ENCODE measurements at places on chromosomes 16 and 17. TPM values are rescaled to one million over a fixed set of nuclear protein-coding genes. Genes with fewer than 3 reads are reported as not detected.

DNA sequence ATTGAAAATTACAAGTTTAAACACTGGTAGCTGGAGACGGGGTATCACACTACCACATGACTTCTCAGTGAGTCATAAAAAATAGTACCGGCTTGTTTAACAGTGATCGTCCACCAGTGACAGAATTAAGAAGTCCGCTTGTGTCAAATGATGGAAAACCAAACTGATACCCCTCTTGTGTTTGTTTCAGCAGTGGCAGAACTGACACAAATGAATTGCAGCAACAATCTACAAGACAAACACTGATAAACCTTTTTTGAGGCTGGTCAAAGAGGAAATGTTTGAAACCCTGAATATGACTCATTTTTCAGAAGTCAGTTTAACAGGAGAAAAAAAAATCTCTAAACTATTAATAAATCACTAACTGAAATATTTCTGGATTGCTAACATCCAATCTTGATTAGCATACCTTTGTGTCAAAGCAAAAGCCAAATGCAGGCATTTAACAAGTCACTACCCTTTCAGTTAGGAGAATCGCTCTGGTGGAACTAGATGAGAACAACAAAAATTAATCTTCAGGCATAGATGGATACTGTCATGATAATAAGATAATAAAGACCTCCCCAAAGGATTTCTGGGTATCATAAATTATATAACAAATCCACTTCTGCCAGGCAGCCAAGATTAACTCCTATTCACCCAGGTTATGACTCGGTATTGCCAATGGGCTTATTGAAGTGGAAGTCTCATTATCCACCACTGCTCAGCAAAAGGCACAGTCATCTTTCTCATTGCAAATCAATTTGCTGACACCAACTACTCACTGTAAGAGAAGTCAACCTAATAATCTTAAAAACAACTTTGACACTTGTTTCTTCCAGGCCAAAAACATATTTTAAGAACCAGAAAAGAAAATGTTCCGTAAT, 20.8 kb downstream of the DCUN1D3 start:
- no peak for DNase-seq

- DNase-seq = no peak
These were observed 11.0 kb upstream of the MVD start for GRCh38 chr16:88673716-88674379.

DNA sequence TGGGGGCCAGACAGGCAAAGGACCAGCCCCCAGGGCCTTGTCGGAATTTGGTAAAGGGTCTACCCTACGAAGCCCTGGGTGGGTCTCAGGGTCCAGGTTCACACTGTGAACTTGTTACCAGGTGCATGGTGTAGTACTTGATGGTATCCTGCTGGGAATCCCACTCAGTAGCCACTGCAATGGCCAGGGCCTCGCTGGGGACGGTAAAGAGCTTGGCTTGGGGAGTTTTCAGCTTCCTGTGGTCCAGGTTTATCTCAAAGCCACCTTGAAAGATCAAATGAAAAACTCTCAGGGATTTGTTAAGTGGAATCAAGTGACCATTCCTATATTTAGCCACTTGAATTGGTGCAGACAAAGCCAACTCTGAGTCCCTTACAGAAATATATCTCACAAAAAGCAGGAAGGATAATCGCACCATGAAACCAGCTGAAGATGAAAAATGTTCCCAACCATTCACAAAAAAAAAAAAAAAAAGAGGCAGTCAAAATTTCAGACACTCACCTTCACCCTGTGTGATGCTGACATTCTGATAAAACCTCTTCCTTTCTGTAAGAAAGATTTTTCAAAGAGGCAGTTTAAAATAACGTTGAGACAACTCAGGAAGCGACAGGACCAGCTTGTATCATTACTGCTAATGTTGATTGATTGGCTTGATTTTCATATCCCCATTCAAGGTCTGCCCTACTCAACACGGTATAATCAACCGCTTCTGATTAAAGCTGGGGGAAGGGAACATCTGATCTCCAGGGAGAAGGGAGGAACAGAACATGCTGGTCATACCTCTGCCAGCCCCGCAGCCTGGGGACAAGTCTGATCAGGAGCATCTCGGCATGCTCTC, 10.6 kb downstream of the ATPAF2 start:
- no peak for DNase-seq

DNA sequence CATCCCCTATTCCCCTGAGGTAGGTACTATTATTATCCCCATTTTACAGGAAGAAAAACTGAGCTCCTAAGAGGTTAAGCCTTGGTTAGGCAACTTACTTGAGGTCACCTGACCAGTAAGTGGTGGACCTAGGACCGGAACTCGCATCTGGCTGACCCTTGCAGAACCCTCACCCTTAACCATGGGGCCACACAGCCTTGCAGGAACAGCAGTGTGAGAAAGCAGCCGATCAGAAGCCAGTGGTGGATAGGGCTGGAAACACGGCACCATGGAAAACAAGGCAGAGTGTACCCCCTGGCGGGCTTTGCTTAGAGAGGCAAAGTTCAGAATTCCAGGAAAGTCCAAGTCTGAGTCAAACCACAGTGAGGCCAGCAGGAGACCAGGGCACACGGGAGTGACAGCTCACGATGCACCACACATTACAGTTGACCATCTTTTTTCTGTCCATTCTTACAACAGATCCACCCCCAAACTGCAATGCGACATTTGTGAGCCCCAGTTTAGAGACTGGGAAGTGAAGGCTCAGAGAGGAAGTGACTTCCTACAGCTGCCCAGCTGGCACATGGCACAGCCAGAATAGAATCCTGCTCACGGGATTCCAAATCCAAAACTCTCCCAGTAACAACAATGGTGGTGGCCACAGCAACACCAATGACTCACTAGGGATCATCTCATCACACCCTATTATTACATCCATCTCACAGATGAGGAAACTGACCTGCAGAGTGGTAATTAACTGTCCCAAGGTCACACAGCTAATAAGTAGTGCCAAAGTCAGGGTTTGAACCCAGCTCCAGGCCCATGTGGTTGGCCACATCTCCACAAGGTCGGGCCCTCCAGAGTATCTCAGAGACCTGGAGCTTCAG, 20.3 kb downstream of the KIFC3 start:
- DNase-seq = no peak

GRCh38 chr16:15459791-15460190, 25.4 kb downstream of the BMERB1 start:
- no peak for DNase-seq

DNA sequence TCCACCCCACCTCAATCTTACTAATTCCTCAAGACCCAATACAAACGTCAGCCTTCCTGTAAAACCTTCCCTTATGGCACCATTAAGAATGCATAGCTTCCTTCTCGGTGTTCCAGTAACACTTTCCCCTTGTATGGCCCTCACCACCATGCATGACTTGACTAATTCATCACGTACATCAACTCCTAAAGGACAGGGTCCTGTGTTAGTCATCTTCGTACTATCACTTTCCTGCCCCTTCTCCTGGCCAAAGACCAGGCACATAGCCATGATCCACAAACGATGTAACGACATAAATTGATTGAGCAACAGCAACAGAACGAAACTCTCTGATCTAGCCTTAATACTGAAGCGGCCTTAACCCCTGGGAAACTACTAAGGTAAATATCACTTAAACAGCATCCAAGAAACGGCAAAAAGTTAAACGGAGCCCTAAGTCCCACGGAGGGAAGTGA, 612 bp downstream of the PSMD12 start:
- DNase-seq = no peak

GRCh38 chr17:43614561-43614960, 47.2 kb downstream of the MEOX1 start:
- DNase-seq = no peak

GRCh38 chr17:79188685-79189084, 114.1 kb downstream of the ENGASE start:
- DNase-seq = no peak

DNA sequence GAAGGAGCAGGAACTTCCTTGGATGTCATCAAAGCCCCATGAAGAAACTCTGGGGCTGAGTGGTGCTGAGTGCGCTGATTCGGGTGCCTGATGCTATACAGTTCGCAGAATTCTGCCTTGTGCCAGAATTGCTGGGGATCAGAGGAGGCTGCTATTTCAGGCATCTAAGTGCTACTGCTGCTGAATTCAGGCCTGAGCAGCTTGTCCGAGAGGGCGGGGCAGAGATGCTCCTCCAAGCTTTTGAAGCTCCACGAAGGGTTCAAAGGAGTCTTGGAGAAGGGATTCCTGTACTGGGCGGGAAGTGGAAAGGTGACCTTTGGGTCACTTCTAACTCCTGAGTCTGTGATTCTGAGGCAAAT, 227.8 kb downstream of the CCDC182 start:
- peak; percentile 31 for DNase-seq

DNA sequence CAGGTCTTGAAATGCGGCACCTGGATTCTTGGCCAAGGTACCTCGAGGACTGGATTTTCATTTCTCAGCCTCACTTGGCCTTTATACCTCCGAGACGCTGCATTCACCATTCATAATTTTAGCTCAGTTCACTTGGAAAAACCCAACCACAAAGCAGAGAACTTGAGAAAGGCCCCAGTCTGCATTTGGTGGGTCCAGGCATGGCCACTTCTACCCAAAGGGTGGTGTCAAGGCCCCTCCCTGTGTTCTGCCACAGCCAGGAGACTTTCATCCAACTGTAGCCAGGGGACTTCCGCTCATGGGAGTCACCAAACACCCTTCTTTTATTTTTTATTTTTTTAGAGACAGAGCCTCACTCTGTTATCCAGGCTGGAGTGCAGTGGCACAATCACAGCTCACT, 14.7 kb upstream of the TVP23A start:
- DNase-seq = no peak

DNA sequence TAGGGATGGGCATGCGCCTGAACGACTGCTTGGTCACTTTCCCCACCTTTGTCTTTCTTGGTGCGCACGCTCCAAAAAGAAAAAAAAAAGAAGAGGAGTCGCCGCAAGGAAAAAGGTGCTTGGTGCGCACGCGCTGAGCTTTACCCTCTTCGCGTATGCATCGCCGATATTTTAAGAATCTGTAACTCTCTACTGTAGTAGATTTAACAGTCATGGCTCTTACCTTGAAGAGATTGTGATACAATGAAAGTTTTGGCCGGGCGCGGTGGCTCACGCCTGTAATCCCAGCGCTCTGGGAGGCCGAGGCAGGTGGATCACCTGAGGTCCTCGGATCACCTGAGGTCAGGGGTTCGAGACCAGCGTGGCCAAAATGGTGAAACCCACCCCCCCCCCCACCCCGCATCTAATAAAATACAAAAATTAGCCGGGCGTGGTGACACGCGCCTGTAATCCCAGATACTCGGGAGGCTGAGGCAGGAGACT, 609 bp upstream of the FXR2 start:
- no peak for DNase-seq

GRCh38 chr17:71444078-71444477, 676.7 kb upstream of the SOX9 start:
- DNase-seq = no peak

DNA sequence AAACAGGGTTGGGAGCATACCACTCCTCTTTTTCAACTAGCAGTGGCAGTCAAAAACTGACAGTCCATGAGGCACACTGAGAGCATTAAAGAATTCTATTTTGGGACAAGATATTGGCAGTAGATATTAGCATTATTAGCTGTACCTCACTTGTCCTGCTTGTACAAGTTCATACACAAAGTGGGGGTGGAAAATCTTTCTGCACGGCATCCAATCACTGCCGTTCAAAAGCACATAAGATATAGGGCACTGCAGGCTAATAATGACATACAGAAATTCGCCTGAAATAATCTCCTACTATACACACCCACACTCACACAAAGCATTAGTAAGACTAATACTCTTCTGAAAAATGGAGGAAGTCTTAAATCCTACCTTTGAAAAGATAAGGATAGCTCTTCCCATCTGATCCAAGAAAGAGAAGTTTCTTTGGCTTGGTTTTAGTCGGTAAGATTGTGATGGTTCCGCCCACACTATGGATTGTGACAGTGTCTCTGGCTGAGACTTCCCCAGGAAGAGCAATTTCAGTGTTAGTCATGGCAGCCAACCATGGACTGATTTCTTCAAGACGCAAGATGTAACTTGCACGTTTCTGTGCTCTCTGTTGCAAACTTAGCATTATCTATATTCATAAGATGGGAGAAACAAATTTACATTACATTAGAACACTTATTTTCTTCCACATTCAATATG, 40.6 kb upstream of the ARL6IP1 start:
- no peak for DNase-seq

GRCh38 chr17:65588181-65588808, 26.8 kb upstream of the AXIN2 start:
- DNase-seq = no peak

DNA sequence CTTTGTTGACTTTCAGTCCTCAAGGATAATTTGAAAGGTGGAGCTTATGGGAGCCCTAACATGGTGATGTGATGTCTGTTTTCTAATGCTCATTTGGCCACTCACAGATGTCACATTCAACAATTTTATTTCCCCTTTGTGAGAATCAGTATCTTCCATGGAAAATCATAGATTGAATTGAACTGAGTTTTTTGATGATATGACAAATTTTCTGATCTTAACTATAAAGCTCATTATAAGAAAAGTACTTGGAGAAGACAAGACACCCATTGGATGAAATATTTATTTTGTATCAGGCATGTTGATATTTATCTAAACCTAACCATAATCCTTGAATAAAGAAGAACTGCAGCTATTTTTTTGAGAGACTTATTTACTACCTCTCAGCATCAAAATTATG, 824.6 kb upstream of the GOT2 start:
- DNase-seq = no peak

GRCh38 chr17:43634591-43635125, 27.1 kb downstream of the MEOX1 start:
- no peak for DNase-seq

GRCh38 chr17:80673152-80673920, 128.7 kb downstream of the RPTOR start:
- no peak for DNase-seq

- DNase-seq = no peak
These were observed 406.9 kb downstream of the TMEM114 start for GRCh38 chr16:8183176-8184099.

DNA sequence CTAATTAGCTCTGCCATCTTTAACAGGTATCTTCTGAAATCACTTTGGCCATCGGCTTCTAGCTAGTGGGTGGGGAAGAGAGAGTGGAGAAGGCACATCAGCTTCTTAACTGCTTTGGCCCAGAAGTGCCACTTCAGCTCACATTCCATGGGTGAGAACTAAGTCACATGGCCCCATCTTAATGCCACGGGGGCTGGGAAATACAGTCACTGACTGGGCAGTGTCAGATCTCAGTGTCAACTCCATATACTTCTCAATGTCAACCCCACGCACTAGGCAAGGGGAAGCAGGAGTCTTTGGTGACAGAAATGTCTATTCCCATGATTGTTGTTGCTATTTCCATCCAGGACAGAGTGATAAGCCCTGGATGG, 29.4 kb downstream of the CCR7 start:
- no peak for DNase-seq

Gene CCL2
- total RNA-seq = 1.5 TPM

Gene SLFN13
- 1.5 TPM for total RNA-seq

Gene TEKT5
- total RNA-seq = 1.0 TPM

Gene TOX3
- 9.3 TPM for total RNA-seq

Gene RUNDC3A
- total RNA-seq = 329 TPM

Gene ZG16
- not detected for total RNA-seq

Gene KRT40
- not detected for total RNA-seq

Gene CNEP1R1
- total RNA-seq = 26.7 TPM

Gene GNGT2
- 3.0 TPM for total RNA-seq

Gene KCNJ18
- total RNA-seq = not detected

Gene PYY
- total RNA-seq = not detected

Gene STH
- 11.4 TPM for total RNA-seq

Gene SNAI3
- total RNA-seq = 0.28 TPM

Gene ADGRG1
- 129 TPM for total RNA-seq
